ENCODE measurements at places on chromosomes 1 and 21.

DNA sequence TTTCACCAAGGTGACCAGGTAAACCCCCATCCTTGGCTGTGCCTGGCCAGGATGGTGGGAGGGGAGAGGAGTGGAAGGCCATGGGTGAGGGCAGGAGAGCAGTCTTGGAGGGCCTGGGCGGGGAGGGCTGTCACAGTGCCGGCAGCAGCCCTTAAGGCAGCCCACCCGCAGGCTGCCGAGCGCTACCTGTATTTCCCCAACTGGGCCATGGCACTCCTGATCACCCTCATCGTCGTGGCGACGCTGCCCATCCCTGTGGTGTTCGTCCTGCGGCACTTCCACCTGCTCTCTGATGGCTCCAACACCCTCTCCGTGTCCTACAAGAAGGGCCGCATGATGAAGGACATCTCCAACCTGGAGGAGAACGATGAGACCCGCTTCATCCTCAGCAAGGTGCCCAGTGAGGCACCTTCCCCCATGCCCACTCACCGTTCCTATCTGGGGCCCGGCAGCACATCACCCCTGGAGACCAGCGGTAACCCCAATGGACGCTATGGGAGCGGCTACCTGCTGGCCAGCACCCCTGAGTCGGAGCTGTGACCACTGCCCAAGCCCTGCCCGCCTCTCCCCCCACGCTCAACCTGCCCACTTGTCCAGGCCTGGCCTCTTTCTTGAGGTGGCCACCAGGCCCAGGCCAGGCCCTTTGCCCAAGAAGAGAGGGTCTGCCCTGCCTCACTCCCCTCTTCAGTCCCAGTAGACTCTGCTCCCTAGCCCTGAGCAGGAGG, 12.0 kb upstream of the KCNC4 start:
- no peak for DNase-seq

GRCh38 chr1:89878256-89878655, 57.4 kb downstream of the LRRC8D start:
- DNase-seq: no peak

- DNase-seq: no peak
These were observed 5.7 kb upstream of the SVBP start for GRCh38 chr1:42822800-42823392.

DNA sequence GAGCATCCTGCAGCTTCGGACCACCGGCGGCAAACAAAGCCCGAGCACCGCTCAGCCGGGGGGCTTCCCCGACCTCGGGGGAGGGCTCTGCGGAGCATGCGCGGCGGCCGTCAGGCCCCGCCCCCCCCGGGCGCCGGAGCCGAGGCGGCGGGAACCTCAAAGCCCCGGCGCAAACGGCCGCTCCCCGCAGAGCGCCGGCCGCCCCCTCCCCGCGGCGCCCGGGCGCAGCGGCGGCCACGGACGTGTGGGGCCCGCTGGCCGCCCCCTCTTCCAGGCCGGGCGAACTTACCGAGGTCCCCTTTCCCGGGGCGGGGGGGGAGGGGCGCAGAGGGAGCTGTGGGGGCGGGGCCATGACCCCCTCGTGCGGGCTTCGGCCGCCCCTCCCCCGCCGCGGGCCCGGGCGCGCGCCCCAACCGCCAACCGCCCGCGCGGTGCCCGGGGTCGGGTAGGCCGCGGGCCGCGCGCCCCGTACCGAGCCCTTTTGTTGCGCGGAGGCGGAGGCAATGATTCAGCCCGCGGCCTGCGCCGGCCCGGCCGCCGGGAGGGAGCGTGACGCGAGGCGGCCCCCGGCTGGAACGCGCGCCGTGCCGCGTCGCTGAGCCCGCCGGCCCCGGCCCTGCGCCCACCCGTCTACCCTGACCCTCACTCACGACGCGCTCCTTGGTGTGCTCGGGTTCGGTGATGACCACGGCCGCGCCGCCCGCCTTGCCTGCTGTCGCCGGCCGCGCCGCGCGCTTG, 1.7 kb downstream of the RCC2 start:
- DNase-seq: peak; percentile 34

DNA sequence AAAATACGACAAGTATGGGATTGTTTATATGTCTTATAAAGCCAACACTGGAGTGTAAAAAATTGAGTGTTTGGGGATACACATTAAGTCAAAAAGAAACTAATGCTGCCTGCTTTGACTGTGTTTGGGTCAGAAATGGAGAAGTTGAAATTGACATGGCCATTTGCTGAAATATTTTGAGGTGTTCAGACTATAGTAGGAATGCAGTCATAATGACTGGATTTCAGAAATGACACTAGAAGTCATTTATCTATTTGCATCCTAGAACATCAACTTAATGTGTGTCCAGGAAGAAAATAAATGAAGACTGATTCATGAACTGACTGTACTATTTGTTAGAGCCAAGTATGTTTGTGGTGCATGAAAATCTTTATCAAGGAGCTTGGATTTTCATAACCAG, 28.4 kb downstream of the RASAL2 start:
- DNase-seq: no peak

All from stimulated activated CD4-positive, alpha-beta T cell treated with anti-CD3 and anti-CD28 coated beads, TNF-alpha, amount 100 ng/mL, for 4 hours (primary cell).